Vagina (tissue), 2 donors: ENCODE measurements at places on chromosomes 5 and 9.

- no peak for DNase-seq
Observed at GRCh38 chr9:84317563-84317962, 23.0 kb downstream of the SLC28A3 start.

DNA sequence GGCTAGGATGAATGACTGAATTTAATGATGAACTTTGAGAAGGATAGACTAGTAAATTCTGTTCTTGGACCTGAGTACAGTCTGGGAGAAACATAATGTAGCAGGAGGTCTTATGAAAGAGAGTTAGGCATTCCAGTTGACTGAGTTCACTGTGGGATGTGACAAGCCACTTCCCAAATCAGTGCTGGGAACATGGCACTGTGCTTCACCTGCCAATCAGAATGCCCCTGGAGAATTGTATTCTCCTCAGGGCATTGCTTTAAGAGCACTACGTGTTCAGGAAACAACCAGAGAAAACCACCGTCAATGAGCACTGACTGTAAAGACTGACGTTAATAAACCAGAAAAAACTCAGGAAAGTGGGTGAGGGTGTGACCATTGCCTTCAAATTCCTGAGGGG lies 1.2 kb downstream of the CCDC107 start:
- no peak for DNase-seq

GRCh38 chr5:136016945-136017530 lies 11.8 kb upstream of the TGFBI start:
- DNase-seq, result no peak

- DNase-seq, result no peak
Observed at GRCh38 chr9:26263478-26263877, 585.2 kb upstream of the TUSC1 start.

DNA sequence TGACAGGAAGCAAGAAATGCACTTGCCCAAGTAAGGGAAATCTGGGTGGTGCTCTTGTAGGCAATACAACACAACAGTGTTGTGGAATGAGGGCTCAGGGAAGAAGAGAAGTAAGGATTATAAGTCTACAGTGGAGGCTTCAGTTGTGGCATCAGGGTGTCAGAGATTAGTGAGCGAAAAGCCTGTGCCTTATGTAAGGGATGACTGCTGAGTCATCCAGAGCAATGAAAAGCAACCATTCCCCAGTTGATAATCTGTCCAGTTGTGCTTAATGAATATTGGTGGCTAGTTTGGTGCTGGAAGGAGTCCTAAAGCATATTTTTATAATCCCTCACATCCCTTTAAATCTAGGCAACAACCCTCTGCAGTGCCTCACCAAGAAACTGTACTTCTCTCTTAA lies 42.0 kb downstream of the FBXO38 start:
- DNase-seq, result no peak

DNA sequence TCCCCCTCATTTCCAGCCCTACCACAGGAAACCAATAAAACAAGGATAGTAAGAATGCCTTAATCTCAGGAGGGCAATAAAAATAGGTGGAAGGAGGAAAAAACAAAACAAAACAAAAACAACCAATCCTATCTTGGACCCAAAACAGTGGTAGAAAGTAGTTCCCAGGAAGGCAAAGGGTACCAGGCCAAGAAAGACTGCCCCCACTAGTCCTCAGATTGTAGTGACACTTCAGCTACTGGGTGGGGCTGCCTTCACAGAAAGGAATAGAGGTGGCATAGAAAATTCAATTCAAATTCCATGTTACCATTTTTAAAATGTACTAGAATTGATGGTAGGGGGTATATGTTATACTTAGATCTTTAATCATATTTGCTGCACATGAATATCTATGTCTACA lies 59.3 kb downstream of the DPYSL3 start:
- no peak for DNase-seq
